ENCODE measurements at places on chromosomes 5 and 9.

DNA sequence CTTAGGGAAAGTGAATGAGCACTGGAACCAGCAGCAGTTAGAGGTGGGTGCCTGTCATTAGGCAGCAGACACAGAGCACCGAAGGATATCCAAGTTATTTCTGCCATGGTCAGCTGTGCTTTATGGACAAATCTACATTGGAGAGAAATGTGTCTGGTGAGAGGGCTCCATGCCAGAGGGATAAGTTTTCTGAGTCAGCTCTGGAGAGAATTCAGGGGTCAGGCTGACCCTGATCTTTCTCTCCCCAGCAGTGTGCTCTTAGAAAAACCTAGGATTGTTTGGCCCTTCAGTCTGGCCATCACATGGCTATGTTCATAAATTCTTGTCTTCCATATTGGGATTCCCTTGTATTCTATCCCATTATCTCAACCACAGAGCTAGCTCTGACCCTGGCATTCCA lies 8.9 kb upstream of the IL17B start:
- no peak for DNase-seq

DNA sequence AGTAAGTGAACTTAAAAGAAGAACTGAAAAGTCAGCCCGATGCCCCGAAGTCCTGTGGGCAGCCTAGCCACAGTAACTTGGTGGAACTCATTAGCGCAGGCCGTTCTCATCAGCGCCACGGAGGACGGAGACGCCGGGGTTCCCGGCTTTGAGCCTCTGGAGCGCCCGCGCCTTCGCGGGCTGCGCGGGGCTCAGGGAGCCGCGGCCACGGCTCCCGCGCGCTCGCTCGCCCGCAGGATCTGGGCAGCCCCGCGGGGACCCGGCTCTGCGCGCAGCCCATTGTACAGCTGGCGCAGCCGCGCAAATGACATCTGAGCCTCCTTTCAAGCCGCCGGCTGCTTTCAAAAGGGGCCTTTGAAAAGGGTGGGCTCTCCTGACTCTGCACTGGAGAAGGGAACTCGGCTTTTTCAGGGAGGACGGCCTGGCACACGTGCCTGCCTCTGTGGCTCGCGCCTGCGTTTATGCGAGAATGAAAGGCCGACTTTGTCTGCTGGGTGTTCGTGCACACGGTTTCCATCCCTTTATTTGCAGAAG lies 40.7 kb downstream of the TLR4 start:
- DNase-seq, result no peak

DNA sequence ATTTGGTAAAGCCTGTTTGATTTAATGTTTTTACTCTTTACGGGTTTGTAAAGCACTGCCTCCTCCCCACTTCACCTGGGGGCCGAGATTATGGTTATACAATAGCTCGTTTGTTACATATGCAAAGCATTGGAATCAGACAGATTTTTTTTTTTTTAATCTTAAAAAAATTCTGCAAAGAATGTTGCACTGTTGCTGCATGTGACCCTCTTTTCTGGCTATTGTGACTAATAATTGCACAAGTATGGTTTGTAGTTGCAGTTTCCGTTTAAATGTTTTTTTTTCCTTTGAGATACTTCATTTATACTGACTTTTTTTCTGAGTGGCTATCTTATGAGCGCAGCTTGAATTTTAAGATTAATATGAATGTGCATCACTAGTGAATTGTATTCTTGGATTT lies 165.3 kb downstream of the KDM4C start:
- no peak for DNase-seq

GRCh38 chr5:32261198-32261597 lies 51.5 kb downstream of the MTMR12 start:
- no peak for DNase-seq

- DNase-seq, result no peak
Observed at GRCh38 chr5:95725937-95726810, 5.0 kb upstream of the RHOBTB3 start.

- no peak for DNase-seq
Observed at GRCh38 chr5:156892864-156893263, 42.8 kb downstream of the PPP1R2B start.

DNA sequence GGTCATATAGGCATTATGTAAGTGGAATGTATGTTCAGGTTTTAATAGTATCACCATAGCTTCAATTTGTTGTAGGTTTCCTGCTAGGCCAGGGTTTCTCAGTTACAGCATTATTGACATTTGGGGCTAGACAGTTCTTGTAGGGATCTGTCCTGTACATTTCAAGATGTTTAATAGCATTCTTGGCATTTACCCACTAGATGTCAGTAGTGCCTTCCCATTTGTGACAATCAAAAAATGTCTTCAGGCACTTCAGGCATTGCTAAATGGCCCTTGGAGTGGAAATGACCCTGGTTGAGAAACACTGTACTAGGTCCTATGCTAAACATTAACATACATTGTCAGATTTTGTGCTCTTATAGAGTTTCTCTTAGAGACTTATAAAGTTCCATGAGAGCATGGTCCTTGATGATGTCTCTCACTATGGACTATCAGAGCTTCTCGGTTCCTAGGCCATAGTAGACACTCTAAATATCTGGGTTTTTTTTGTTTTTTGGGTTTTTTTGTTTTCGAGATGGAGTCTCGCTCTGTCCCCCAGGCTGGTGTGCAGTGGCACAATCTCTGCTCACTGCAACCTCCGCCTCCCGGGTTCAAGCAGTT lies 1.4 kb downstream of the KIF20A start:
- DNase-seq, result peak; percentile 13

GRCh38 chr5:38724301-38725030 lies 121.3 kb upstream of the OSMR start:
- DNase-seq, result no peak

DNA sequence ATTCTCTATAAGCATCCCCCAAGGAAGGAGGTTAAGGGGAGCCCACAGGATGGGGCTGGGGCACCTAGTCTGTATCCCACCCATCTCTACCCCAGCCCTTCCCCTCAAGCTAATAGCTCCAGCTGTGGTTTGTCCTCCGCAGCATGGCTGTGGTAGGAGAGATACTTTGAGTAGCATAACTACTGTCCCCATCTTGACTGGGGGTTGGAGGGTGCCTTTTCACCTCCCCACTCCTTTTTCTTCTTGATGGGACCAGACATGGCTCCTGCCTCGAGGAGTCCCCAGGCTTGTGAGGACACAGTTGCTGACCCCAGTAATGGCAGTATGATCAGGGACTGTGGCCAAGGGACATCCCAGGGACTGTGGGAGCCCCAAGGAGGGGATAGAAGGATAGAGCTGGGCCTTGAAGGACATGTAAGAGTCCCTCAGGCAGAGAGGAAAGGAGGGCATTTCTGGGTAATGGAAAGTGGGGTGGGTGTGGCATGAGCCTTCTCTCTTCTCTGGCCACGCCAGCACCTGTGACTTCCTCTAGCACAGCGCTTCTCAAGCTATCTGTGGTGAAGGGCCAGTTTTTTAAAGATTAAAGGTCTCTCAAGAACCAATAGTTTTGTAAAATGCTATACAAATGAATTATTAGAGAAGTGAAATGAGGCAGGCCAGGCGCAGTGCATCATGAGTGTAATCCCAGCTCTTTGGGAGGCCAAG lies 14.0 kb downstream of the OLFML2A start:
- DNase-seq, result no peak

- DNase-seq, result no peak
Observed at GRCh38 chr5:72506158-72506549, 1.1 kb downstream of the ZNF366 start.
